DMS153 (cell line): ENCODE measurements at places on chromosomes 16 and 17.
A peak's percentile ranks its signal among the peaks of the same experiment; 100 is the strongest.

DNA sequence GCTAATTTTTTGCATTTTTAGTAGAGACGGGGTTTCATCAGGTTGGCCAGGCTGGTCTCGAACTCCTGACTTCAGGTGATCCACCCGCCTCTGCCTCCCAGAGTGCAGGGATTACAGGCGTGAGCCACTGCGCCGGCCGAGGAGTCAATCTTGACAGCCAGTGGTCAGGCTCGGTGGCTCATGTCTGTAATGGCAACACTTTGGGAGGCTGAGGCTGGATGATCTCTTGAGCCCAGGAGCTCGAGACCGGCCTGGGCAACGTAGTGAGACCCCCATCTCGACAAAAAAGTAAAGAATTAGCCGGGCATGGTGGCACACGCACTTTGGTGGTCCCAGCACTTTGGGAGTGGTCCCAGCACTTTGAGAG, 608 bp upstream of the PGS1 start:
- DNase-seq = no peak

DNA sequence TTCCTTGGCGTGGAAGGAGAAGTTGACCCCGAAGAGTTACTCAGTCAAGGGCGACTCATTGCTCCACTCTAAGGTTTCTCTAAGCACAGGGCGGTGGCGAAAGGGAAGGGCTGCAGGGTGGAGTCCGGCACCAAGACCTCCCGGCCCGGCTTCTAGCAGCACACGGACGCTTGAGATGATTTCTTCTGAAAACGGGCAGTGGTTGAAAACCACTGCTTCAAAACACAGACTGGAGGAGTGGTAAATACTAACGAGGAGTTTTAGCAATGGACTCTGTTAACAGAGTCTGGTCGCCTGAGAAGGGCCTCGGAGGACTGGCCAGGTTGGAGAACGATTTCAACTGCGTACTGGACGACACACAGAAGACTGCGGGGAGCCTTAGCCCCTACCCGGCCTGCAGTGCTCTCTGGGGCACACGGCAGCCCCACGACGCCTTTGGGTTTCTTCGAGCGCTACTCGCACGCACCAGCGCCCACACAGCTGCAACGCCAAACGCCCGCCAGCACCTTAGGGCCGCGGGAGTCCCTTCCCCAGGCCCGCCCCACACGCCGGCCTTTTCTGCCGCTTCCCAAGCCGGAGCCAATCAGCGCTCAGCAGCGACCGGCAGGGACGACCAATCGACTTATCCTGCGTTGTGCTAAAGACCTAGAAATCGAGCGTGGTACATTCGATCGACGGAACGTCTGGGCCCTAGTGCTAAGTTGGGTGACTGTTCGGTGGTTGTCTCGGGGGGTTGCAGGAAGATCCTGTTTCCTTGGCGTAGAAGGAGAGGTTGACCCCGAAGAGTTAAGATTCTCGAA, 14.4 kb upstream of the CA4 start:
- DNase-seq = peak; percentile 82

DNA sequence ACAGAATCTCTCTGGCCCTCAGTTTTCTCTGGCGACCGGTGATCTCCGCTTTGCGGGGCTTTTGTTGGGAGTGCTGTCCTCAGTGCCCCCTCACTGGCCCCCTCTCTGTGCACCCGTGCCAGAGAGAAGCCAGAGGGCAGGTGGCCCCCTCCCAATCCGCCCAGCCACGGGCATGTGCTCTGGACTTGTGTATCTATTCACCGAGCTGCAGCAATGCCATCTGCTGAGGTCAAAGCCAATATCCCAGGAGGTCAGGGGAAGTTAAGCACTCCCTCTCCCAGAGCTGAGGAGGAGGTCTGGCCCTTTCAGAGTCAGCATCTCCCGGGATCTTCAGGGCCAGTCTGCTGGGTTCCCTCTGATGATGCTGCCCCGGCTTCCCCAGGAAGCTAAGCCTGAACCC, 5.1 kb downstream of the CACNG5 start:
- no peak for DNase-seq

DNA sequence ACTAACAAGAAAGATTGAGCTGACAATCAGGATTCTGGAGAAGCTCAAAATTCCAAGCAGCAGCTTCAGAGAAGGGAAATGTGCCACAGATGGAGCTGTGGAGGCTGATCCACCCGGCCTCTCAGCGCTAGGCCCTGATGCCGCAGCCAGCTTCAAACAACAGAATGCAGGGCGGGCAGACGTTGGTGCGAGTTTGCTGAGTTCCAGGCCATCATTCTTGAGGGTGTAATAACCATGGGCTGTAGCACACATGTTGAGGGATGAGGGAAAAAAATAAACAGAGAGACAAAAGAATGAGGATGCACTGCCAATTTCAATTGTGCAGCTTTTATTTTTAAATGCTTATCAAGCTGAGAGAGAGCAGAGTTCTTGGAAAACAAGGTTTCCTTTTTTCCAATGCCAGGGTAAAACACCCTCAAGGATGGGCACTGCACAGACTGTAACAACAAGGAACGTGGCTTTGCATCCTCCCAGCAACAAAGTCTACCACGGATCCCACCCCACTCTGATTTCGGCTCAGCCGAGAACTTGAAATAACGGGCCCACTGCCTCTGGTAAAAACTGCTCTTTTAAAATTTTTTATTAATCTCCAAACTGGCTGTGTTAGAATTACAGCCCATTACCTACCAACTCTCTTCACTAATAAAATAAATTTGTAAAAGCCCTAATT, 90.2 kb downstream of the SMG6 start:
- no peak for DNase-seq

DNA sequence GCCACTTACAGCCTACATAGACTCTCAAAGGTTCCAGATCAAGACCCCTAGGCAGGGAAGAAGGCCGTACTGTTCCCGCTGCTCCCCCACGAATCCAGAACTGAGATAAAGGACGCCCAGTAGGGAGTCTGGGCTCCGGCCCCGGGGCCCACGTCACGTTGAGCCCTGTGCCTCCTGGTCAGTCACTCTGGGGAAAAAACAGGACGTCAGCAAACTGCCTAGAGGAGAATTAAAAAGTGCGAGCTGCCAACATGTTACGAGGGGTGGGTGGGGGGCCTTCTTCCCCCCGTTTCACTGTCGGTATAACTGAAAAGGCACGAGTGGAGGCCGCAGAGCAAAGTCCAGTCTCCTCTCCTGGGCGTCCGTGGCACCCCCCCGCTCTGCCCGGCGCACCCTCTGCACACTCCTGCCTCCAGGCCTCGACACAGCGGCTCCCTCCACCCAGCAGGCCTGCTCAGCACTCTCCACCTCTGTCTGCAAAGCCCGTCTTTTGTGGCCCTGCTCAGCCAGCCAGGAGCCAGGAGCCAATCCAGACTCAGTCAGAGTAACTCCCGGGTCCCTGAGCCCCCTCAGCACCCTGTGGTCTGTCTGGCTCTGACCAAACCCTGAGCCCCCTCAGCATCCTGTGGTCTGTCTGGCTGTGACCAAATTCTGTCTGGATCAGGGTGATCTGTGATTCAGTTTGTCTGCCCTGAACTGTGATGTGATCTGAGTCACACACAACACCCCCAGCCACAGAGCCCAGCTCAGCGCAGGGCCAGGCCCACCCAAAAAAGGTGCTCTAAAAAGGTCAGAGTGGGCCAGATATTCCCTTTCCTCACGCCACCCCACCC, 6.2 kb downstream of the ITGAE start:
- no peak for DNase-seq

- DNase-seq = no peak
These were observed 258.0 kb upstream of the MYOCD start for GRCh38 chr17:12407495-12408252.

DNA sequence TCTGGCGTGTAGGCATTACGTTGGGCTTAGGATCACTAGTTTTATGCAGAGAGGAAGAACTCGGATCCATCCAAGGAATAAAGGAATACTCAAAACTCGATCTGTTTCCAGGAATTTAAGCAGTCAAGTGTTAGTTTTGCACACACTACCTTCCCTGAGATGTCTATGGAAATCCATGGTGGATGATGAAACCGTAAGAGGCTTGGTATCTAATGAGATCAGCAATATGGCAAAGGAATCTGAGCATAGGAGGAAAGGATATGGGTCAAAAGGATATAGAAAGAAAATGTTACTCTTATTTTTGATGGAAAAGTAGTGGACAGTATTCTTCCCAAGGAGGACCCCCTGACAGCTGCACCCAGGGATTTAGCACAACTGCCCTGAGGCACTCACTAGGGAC, 59.6 kb downstream of the SMG6 start:
- DNase-seq = no peak

DNA sequence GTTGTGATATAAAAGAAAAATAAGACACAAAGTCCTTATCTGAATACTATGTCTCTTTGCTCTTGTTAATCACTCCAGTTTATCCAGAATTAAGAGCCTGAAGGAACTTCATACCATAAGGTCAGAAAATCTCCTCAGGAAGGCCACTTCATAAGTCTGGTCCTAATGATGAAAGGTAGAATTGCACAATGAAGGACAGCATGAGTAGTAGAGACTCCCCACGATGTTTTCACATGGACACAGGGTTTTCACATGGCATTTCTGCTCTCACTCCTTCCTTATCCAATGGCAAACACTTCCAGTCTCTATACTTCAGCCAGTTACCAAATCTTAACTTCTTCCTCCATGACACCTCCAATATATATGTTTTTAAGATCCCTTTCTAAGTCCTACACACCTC, 10.2 kb upstream of the C17orf78 start:
- no peak for DNase-seq

GRCh38 chr17:69356625-69357024, 29.7 kb upstream of the ABCA5 start:
- DNase-seq = no peak

- no peak for DNase-seq
These were observed 3.4 kb downstream of the HROB start for GRCh38 chr17:44144966-44145739.

GRCh38 chr17:50020841-50021599, 26.0 kb upstream of the DLX3 start:
- no peak for DNase-seq

GRCh38 chr17:47942568-47942967, 1.2 kb downstream of the PNPO start:
- DNase-seq = no peak

DNA sequence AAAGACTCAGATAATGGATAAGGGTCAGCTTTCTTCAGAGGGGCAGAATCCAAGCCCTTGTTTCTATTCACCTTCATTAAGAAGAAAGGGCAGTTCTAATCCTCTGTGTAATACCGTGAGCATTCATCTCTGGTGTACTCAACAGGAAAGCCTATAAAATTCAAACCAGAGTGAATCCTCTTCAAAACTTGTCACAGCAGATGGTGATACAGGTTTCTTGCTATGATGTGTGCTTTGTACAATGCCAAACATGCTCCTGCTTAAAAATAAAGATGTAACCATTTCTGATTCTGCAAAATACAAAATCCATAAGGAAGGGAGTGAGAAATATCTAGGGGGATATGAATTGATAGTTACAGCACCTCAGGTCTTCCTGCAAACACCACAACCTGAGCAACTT, 49.7 kb downstream of the CYTH1 start:
- DNase-seq = no peak
